Activated T-helper 17 cell treated with anti-CD3 and anti-CD28 coated beads, Interleukin-2, amount 50 U/mL, for 72 hours (primary cell): ENCODE measurements at places on chromosomes 16 and 17. TPM values are rescaled to one million over a fixed set of nuclear protein-coding genes. Genes with fewer than 3 reads are reported as not detected.
A peak's percentile ranks its signal among the peaks of the same experiment; 100 is the strongest.

FNDC8 gene
- total RNA-seq = not detected

DNA sequence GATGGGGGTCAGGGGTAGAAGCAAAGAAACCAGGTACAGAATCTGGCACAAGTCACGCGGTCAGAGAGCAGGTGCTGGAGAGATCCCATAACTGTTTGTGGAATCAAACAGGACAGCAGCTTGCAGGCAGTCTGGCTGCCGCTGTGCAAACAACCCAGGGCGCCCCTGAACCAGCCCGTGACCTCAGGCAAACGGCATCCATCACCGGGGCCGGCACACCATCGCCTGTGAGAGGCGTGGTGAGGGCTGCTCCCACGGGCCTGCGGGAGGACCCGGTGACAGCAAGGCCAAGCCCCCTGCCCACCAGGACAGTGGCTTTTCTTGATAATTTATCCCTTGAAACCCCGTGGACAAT, 47.9 kb downstream of the CBFA2T3 start:
- no peak for ATAC-seq

GRCh38 chr17:59668816-59669215, 38.4 kb downstream of the PTRH2 start:
- peak; percentile 18 for ATAC-seq

DNA sequence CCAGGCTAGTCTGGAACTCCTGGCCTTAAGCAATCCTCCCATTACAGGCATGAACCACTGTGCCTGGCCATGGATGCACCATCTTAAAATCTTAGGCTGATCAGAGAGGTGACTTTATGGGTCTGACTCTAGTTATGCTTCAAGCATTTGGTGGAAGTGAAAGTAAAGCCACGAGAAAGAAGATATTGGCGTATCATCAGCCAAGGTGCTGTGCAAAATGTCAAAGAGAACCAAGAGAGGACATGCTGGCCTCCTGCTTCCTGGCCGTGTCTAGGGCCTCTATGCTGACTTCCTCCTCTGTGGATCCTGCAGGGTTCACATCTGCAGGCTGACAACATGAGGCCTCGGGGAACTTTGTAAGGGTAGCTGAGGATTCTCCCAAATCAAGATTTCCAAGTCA, 385.2 kb downstream of the MAF start:
- no peak for ATAC-seq

- no peak for ATAC-seq
Measured at GRCh38 chr17:10261098-10261497, 62.7 kb upstream of the GAS7 start.
